T1000 (cell line): ENCODE measurements at places on chromosomes 1 and 21.

DNA sequence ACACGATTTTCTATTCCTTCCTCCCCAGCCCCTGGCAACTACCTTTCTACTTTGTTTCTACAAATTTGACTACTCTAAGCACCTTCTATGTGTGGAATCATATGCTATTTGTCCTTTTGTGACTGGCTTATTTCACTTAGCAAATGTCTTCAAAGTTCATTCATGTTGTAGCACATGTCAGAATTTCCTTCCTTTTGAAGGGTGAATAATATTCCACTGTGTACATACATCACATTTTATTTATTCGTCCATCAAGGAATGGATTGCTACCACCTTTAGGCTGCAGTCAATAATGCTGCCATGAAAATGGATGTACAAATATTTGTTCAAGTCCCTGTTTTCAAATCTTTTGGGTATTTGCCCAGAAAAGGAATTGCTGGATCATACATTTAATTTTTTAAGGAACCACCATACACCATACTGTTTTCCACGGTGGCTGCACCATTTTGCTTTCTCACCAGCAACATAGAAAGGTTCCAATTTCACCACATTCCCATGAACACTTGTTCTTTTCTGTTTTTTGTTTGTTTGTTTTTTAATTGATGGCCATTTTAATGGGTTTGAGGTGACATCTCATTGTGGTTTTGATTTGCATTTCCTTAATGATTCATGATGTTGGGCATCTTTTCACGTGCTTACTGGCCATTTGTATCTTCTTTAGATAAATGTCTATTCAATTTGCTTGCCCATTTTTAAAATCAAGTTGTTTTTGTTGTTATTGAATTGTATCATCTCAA, 3.3 kb upstream of the PDZK1 start:
- DNase-seq = no peak

DNA sequence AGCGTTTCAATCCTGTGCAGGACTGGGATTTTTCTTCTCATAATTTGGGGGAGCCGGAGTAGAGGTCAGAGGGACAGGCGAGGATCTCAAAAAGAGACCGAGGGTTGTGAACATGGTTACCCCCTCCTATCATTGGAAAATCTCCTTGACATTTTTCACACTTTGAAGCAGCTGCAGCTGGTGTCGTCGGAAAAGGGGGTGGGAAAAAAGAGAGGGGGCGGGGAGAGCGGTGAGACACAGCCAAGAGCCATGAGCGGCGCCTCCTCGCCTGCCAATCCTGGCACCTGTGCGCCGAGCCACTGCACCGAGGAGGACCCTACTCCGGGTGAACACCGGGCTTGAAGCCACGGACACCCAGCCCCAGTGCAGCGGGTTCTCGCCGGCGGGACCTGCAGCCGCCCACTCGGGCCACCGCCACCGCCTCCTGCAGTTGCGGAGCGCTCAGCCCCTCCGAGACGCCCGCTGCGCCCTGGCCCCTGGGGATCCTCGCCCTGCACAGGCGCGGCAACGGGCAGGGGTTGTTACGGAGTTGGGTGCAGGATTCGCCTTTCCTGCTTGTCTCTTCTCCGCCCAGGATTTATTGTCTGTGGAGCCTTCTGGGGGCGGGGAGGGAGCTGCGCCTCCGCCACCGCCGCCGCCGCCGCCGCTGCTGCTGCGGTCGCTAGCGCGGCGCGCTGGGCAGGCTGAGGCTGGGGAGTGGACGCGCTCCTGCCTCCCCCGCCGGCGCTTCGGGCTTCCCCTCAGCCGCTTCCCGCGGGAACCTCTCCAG, at the start of gene LRRC7:
Gene LRRC7 (plus strand): TSS at position 271 of the 769 bp plus-strand sequence. CDS start 718 bp downstream, outside the sequence.
- DNase-seq = peak; percentile 49

- DNase-seq = peak; percentile 55
Measured at GRCh38 chr1:235902677-235903542, 36.2 kb upstream of the LYST start.

- DNase-seq = peak; percentile 31
Measured at GRCh38 chr21:44949779-44950198, 10.0 kb downstream of the SLX9 start.

GRCh38 chr1:15696956-15697521, 12.9 kb downstream of the PLEKHM2 start:
- DNase-seq = no peak

DNA sequence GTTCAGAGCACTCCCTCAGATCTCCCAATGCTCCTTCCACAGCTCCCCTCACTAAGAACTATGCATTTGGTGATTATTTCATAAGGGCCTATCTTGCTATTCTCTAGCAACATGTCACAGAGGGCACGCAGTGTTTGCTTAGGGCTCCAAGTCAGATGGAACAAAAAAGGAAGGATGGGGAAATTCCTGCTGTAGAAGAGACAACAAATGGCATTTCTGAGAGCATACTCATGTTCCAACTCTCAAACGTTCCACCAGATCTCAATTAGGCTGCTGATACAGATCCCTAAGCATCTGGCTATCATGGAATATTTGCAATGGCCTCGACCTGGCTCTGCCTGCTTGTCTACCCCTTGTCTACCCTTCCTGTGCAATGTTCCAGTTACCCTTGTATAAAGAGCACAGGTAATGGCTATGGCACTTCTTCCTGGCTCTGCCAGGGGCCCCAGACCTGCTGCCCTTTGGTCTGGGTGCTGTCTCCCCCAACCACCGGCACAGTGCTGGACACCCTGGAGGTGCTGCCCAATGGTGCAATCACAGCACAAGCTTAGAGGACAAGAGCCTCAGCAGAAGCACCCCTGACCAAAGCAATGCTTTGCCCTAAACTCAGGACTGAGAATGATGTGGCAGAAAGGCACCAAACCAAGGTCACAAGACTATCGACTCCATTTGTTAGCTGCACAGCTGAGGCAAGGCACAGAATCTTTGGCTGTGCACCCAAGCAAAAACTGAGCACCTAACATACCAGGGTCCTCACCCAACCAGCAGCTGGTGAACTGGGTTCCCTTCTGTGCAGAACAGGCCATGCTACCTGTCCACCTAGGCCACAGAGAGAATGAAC, 3.6 kb downstream of the PARP1 start:
- no peak for DNase-seq

GRCh38 chr21:42704861-42705260, 51.4 kb downstream of the PDE9A start:
- DNase-seq = no peak

DNA sequence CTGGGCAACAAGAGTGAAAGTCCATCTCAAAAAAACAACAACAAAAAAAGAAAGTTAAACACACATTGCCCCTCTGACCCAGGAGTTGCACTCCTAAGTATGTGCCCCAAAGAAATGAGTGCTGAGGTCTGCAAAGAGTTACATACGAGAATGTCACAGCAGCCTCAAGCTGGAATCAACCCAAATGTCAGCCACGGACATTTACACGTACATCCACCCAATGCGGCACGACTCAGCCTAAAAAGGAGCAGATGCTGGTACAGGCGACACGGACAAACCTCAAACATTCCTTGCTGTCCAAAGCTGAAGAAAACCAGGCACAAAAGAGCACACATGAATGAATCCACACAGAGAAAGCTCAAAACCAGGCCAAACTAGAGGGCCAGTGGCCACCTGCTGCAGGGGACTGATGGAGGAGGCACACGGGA, 46.8 kb upstream of the ECE1 start:
- DNase-seq = no peak
